ENCODE measurements at places on chromosomes 6 and 20.

DNA sequence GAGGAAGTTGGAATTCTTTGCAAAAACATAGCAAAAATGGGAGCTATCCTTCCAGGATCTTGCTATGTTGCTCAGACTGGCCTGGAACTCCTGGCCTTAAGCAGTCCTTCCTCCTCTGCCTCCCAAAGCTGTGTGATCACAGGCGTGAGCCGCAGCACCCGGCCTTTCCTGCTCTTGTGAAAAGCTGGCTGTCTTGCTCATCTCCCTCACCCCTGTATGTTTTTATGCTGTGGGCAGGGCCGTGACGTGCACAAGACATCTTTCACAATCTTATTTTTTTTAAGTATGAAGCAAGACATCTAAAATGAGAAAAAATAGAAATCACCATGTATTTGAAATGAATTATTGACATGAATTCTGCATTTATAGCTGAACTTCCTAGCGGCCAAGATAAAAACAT is 110.4 kb downstream of the SAMD5 start:
- DNase-seq: no peak

DNA sequence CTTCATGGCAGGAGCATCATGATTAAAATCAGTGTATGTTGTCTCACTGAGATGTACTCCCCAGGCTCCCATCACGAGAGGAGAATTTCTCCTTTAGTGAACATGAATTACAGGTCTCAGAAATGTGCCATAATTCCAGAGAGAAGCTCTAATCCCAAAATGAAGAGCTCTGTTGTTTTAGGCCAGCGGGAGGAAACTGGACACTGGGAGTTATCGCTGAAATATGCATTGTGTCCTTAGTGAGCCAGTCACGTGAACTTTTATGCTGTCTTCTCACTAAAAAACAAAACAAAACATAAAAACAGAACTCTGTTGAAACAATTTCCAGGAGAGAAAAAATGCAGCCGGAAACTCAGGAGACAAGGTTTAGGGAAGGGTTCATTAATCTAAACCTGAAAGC is 315.7 kb upstream of the NT5E start:
- no peak for DNase-seq

- DNase-seq: no peak
These were observed 519.4 kb upstream of the JAG1 start for GRCh38 chr20:11193241-11193640.

DNA sequence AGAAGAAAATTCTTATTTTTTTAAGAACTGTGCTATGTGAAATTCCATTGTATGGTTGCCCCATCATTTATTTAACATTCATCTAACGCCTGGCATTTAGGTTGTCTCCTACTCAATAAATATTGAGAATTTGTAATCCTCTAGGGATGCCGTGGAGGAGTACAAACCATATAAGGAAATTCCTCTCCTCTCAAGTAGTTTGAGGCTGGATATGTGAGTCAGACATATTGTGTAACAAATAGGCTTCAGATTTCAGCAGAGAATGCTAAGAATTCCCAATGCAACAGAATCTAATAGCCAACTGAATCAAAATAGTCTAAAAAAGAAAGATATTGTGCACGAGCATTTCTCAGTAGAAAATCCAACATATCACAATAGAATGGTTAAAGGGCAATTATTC is 174.7 kb downstream of the OTOR start:
- no peak for DNase-seq

GRCh38 chr20:42041000-42041565 is 422.9 kb upstream of the CHD6 start:
- no peak for DNase-seq

GRCh38 chr6:12134581-12134980 is 122.5 kb downstream of the HIVEP1 start:
- DNase-seq: no peak

GRCh38 chr20:62686869-62687830 is 21.5 kb upstream of the NTSR1 start:
- DNase-seq: no peak

DNA sequence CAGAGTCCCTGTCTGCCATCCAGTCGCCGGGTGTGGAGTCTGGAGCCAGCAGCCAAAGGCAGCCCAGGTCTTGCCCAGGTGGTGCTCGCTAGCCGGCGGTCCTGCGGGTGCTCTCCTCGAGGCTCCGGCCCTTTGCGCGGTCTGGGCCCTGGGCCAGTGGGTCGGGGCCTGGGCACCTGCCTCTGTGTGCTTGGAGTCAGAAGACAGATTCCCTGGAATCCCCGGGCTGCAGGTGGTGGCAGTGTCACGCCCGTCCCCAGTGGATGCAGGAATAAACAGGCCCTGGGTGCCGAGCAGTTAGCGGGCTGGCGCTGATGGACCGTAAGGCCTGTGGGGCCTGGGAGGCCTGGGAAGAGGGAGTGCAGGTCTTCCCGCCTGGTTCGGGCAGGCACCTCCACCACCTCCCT is 5.3 kb downstream of the SS18L1 start:
- no peak for DNase-seq

DNA sequence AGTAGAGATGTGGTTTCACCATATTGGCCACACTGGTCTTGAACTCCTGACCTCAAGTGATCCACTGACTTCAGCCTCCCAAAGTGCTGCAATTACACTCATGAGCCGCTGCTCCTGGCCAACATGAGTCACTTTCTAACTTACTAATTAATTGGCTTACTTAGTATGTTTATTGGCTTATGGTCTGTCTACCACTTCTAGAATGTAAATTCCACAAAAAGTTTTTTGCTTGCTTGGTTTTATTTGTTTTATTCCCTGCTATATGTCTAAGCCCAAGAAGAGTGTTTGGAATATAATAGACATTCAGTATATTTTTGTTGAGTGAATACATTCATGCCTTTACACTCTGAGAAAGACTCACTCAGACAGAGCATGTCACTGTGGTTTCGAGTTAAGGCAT is 86.0 kb downstream of the SAMD3 start:
- DNase-seq: no peak

DNA sequence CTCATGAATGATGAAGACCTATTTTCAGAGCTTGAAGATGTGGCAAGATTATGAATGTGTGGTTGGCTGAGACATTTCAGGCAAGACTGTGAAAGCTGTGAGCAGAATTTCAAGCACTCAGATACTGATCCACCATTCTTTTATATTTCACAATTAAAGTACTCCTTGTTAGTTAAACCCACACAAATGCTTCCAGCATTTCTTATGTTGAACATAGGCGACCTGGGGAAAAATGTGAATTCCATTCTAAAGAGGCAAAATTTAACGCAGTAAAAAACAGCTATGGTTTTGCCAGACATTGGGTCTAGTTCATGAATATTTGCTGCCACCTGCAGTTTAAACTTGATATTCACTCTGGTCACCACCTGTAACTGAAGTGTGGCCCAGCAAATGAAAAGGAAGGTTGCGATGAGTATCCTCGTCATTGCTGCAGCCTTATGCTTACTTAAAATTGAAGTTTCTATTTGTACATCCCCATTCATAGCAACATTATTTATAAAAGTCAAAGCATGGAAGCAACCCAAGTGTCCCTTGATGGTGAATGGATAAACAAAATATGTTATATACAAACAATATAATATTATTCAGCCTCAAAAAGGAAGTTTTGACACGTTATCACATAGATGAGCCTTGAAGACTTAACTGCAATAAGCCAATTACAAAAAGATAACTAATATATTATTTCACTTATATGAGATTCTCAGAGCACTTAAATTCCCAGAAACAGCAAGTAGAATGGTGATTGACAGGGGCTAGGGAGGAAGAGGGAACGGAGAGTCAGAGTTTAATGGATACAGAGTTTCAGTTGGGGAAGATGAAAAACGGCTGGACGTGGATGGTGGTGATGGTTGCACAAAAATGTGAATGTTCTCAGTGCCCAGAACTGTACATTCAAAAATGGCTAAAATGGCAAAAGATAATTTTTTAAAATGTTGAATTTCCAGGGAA is 32.4 kb upstream of the FAM184A start:
- peak; percentile 64 for DNase-seq

GRCh38 chr6:77034161-77034560 is 429.1 kb downstream of the HTR1B start:
- DNase-seq: peak; percentile 49

DNA sequence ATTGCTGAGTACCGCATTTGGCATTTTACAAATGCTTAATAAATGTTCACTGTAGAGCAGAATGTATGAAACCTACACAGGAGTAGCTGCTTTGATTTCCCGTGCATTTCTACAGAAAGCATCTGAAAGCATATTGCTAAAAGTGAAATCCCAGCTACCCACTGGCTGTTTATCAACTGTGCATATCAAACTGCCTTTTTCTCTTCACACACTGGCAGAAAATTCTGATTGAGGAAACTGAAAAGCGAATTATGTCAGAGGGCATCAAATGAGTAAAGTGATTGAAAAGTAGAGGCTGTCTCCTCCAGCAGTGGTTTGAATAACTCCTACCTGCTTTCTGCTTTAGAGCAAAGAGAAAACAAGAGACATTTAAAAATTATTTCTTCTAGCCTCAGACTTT is 28.0 kb downstream of the STX11 start:
- no peak for DNase-seq

GRCh38 chr6:303948-304558 is 11.8 kb downstream of the DUSP22 start:
- no peak for DNase-seq

- DNase-seq: no peak
These were observed 132.4 kb upstream of the RNF217 start for GRCh38 chr6:124829822-124830221.

DNA sequence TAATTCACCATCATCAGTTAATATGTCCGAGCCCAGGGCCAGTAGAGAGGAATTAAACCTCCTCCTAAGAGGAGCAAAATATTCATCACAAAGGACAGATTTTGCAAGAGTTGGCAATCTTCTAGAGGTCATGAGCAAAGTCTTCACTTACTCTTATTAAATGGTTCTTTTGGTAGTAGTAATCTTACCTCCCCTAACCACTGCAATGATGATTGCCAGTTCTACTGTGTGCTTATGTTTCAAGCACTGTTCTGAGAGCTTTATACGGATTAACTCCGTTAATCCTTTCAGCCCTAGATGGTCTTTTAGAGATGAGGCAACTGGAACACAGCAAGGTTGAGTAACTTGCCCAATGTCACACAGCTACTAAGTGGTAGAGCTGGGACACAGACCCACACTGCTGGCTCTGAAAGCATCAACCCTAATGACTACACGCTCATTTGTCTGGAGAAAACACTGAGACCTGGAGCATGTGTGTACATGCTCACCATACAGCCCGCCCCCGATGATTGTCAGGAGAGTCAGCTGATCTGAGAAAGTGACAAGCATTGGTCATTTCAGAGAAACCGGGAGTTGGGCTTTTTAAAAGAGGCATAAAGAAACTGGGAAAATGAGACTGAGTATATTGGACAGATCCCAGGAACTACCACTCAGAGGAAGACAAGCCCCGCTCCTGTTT is 276.0 kb downstream of the NRN1 start:
- DNase-seq: no peak

Data from endothelial cell of umbilical vein (primary cell).